ENCODE measurements at places on chromosomes 6 and 20.

- DNase-seq: no peak
Observed at GRCh38 chr6:6674872-6675271, 86.4 kb downstream of the LY86 start.

DNA sequence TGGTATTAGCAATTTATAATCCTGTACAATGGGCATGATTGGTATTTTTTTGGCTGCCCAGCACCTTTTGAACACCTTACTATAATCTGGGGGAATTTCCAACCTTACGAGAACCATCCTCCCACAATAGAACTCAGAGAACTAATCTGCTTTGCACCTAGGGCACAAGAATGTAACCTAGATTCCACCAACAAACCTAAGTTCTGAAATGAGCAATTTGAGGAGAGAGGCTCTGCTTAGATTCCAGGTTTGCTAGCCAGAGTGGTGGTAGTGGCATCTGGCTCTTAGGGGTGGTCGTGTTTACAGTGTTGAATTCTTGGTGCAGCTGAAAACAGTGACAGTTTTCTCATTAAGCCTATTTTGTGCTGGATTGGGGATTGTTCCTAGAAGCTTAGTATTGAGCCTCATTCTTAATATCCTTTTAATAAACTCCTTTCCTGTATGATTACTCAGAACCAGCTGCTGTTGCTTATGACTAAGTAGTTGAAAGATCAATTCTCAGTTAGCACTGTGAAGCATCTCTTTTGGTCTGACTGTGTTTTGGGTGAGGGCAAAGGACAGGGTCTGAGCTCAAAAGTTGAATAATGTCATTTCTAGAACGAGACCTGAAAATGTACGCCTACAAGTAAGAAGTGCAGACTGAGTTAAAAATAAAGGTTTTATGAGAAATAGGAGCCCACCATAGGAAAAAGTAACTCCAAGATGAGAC lies 385.6 kb downstream of the CDKAL1 start:
- peak; percentile 48 for DNase-seq

GRCh38 chr6:44439270-44440045 lies 52.0 kb downstream of the CDC5L start:
- DNase-seq: no peak

DNA sequence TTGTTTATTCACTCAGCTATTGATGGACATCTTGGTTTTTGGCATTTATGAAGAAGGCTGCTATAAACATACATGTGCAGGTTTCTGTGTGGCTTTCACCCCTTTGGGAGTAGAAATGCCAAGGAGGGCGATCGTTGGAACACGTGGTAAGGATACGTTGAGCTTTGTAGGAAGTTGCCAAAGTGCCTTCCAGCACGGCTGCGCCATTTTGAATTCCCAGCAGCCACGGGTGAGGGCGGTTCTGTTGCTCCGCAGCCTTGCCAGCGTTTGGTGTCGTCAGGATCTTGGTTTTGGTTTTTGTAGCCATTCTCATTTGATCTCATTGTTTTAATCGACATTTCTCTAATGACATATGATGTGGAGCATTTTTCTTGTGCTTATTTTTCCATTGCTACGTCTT lies 21.8 kb downstream of the NTSR1 start:
- no peak for DNase-seq

GRCh38 chr6:56552187-56553130 lies 90.2 kb downstream of the DST start:
- no peak for DNase-seq

DNA sequence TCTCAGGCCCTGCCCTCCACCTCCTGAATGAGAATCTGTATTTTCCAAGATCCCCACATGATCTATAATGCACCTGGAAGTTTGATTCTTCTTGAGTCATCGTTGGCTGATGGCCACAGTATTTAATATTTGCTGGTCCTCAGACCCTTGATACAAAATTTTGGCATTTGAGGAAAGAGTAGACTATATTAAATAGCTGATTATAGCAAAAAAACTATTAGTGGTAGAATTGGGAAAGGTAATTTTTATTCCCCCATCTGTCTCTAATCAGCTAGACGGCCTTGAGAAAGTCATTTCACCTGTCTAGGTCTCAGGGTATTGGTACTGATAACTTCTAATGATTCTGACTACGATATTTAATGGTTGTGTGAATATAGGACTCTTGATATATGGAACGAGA lies 176.8 kb downstream of the BMP2 start:
- no peak for DNase-seq

GRCh38 chr20:51365670-51366069 lies 176.8 kb downstream of the NFATC2 start:
- no peak for DNase-seq

GRCh38 chr6:149895833-149896271 lies 2.1 kb downstream of the RAET1E start:
- DNase-seq: no peak

DNA sequence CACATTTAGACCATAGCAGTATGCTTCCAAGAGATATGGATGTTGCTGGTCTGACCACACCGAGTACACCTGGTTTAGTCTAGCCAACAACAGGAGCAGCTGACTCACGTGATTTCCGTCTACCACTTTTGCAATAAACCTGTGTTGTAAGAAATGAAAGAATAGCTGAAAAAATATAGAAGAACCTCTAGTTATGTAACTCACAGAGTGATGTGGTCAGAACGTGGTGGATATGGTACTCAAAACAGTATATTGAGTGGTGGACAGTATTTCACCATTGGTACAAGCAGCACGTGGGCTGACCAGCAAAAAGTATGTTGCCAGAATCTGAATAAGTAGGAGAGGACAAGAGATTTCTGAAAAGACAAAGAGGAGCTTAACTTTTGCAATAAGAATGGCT lies 226.9 kb downstream of the TBC1D7 start:
- DNase-seq: no peak

DNA sequence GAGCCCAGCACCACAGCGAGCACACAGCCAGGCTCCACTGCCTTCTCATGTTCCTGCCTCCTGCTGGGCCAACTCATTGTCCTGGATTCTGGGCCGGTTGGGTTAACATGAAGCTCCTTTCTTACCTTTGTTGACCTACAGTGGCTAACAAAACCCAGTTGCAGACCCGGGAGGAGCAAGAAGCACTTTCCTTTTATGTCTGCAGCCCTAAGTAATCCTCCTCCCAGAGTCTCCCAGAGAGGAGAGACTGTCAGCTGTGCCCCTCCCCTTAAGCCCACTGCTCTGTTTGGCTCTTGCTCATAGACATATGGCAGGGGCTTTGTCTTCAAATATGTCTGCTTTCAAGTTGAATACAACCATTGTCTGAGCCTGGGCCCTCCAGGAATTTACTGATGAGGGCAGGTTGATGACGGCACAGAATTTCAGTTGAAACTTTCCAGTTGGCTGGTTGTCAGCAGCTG lies 55.2 kb downstream of the PSMB1 start:
- no peak for DNase-seq

GRCh38 chr6:167137881-167138280 lies 15.0 kb downstream of the CCR6 start:
- no peak for DNase-seq

DNA sequence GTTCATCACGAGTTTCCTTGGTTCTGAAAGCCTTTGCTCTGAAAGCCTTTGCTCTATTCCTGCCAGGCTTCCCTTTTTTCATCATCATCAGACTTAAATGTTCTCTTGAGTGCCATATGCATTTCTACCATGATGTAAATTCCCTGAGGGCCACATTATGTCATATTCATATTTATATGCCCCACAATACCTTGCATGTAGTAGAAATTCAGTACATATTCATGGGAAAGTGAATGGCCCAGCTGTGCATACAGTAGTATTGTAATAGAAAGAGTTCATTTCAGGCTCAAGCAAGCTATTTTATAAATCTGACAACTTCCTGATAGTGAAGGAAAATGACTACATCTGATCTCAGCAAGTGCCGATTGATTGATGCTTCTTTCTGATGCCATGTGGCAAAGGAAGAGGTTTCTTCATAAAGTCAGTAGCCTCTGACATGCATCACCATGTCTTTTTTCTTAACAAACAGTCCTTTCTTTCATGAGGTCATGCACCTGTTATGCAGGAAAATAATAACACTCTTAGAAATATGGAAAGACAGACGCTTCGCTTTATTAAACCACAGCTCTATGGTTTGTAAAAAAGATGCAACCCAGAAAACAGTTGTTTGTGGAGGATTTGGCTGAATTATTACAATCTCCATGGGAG lies 308.7 kb downstream of the SAMD5 start:
- DNase-seq: no peak

DNA sequence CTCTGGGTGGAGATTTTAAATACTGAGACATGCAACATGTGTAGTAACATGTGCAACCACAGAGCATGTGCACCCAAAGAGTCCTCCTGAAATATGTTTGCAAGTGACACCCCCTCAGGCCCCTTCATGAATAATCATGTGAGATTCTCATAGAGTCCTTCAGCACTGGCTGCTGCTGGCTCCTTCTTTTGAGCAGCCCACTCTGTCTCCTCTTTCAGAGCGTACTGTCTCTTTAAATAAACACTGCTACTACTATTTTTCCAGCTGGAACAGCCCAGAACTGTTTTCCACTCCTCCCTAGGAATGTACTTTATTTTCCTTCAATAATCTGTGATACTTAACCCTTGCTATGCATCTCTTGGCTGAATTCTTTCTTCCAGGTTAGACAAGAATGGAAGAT lies 42.0 kb downstream of the HLA-DRB5 start:
- DNase-seq: no peak

GRCh38 chr6:120055071-120055470 lies 705.5 kb upstream of the MAN1A1 start:
- DNase-seq: no peak

- peak; percentile 62 for DNase-seq
Observed at GRCh38 chr20:53652090-53652858, 58.6 kb upstream of the ZNF217 start.

DNA sequence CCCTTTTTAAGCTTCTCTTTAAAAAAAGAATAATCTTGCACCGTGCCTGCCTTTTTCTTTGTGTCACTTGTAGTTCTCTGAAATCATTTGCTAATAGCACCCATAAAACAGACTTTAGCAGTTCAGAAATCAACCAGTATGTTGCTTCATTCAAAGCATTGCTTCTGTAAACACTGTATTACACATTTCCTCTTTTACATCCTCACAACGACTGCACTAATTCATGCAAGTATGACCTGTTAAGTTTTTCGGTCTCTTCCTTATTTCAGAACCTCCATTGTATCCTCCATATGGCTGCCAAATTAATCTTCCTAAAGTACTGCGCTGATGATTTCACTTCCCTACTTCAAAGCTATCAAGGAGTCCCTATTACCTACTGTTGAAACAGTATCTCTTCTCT lies 142.9 kb upstream of the RNF217 start:
- no peak for DNase-seq

- no peak for DNase-seq
Observed at GRCh38 chr6:101640131-101640530, 246.6 kb downstream of the GRIK2 start.

- no peak for DNase-seq
Observed at GRCh38 chr6:159722655-159723054, 4.7 kb upstream of the WTAP start.

- DNase-seq: no peak
Observed at GRCh38 chr6:127198549-127198948, 68.1 kb upstream of the RNF146 start.

DNA sequence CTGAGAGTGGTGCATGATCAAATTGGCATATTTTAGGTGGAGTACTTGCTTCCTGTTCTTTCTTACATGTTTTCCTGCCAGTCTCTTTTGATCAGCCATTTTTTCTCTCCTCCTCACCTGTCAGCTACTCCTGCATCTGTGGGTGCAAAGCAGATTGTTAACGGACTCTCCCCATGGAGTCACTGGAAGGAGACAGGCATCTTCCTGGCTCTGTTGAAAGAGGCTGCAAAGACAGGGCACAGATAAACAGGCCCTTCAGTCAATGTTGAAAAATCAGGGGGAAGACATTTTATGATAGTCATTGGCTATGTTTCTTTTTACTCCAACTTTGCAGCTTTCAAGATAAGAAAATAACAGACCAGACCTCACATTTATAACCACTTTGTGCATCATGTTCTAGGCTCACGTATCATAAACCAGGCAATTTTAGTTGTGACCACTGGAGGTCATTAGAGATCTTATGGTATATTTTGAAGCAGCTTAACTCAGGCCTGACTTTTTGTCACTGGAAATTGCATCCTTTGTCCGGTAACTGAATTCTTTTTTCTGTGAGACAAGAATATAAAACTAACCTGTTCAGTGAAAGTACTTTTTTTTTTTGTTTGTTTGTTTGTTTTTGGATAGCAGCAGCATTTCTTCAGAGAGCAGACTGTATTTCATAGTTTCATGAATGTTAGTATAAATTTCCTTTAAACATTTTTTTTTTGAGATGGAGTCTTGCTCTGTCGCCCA lies 20.1 kb downstream of the ECT2L start:
- DNase-seq: peak; percentile 56

DNA sequence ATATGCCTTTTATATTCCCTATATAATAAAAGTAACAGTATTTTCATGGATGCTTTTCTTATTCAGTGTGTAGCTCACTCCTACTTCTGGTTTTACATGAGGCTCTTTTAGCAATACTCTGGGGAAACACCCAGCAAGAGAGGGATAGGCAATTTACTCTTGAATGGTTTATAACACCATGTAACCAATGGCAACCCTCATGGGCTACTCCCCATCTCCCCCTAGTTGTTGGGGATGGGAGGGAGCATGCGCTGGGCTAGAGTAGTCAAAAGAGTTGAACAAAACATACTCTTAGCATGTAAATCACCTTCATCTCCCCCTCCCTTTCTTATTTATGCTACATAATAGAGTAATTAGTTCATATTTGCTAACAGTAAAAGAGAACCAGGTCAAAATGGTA lies 140.1 kb upstream of the LRFN2 start:
- DNase-seq: no peak

DNA sequence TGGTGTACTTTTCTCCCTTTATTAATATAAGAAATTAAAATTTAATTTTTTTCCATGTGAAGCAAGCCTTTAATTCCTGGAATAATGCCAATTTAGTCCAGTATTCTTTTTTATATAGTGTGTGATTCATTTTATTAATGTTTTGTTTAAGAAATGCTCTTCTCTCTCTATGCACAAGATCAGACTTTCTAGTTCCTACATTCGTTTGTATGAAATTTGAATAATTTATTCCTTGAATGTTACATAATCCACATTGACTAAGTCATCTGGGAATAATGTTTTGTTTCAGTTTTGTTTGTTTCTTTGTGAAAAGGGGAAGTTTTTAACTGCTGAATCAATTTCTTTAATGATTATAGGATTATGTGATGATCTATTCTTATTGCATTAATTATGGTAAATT lies 181.4 kb upstream of the ID4 start:
- no peak for DNase-seq

DNA sequence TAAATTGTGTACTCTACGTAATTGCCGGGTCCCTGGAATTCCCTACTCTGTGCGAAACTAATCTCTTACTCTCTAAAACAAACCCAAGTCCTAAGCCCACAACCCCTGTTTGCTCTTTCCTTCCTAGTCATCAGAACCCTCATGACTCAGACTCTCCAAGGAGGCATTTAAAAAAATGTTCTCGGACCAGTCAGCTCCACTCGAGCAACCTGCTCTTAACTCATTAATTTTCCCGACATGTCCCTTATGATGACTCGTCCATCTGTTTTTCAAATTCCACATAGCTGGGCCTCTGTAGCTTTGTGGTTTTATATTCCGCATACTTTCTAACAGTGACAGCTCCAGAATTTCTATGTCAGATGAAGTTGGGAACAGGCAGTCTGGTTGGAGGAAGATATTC lies 2.6 kb upstream of the MUC22 start:
- no peak for DNase-seq

- no peak for DNase-seq
Observed at GRCh38 chr6:35534407-35535170, 21.9 kb upstream of the TULP1 start.
